ENCODE measurements at places on chromosomes 5 and 9.

DNA sequence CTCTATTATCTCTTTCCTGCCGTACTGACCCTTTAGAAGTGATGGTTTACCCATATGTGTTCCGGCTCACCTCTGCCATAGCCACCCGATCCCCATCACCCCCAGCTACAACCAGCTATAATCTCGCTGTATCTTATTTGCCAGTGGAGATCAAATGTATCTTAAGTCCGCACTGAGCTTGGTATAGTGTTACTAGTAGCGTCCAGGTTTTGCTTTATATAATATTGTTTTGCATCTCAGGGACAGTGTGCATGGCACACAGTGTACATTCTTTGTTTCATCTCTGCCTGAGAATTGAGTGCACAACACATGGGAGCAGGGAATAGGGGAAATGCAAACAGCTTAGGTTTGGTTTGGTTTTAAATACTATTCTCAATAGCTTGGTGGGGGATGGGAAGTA, 135.8 kb upstream of the SNX2 start:
- no peak for DNase-seq

- DNase-seq: no peak
Measured at GRCh38 chr9:123111427-123112014, 78.1 kb downstream of the GPR21 start.

- DNase-seq: no peak
Measured at GRCh38 chr9:79151791-79152190, 420.0 kb upstream of the TLE4 start.

DNA sequence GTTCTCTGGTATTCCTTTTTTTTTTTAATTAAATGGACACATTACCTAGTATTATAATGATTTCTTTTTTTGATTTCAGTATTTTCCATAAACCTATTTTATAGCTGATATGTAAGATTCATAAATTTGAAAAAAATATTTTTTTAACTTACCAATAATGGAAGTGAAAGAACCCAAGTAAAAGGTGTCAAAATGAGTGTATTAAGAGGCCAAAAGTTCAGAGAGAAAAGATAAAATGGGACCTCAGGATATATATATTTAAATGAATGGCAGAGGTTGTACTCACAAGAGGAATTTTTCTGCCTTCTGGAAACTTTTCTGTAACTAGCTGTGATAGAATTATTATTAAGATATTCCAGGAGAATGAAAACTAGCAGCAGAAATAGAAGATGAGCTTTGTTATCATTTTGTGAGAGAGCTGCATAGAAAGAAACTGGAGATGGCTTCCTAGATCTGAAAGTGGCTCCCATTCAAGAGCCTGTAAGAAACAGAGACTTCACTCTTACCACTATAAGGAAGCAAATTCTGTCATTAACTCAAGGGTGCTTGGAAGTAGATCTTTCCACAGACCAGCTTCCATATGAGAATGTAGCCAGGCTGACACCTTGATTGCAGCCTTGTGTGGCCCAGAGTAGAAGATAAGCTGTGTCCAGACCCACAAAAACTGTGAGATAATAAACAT, 91.7 kb downstream of the MRPS30 start:
- DNase-seq: no peak

GRCh38 chr5:169796731-169797130, 159.7 kb downstream of the DOCK2 start:
- no peak for DNase-seq

DNA sequence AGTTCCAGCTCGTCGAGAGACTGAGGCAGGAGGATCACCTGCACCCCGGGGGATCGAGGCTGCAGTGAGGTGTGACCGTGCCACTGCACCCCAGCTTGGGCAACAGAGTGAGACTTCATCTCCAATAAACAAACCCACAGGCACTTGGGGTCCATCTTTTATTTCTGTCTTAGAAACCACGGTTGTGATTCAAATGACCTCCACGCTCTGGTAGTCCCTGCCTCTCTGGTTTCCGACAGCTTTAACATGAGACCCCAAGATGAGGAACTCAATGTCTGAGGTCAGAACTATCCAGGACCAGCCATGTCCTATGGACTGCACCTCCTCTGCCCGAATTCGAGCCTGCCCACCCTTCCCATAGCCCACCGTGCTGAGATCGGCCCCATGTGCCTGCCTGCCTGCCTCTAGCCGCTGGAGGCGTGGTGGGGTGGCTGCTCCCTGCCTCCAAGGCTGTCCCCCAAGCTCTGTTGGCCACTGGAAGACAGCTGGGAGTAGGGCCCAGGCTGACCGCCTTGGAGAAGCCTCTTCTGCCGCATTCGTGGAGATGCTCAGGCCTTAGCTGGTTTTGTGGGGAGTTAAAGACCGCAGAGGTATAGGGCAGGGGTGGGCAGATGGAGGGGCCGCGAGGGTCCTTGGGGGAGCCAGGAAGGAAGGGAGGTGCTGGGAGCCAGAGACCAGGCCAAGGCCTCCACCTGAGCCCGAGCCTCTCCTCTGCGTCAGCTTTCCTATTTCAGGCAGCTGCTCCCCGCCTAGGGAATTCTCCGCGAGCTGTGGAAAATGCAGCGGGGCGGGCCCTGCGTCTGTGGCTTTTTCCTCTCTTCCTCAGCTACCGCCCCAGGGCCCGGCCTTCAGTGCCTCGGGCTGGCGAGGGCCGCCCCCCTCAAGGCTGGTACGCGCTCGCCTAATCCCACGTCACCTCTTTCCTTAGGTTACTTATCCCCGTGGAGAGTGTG, 6.9 kb upstream of the WDR5 start:
- no peak for DNase-seq

DNA sequence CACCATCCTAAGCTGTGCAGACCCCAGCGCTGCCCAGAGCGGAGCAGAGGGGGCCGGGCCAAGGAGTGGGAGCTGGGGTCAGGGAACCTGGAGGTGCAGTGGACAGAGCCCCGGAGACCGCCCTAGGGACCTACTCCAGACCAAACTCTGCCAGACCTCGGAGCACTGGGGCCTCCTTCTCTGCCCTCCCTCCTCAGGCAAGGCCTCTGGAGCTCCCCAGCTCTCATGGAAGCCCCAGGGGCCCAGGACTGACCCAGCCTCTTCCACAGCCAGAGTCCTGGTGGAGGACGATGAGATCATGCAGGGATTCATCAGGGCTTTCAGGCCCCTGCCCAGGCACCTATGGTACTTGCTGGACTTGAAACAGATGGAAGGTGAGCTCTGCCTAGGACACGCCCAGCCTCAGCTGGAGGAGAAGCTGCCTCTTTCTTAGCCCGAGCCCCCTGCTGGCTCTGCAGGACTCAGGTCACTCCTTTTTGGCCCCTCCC, 3.6 kb downstream of the PAEP start:
- DNase-seq: no peak

DNA sequence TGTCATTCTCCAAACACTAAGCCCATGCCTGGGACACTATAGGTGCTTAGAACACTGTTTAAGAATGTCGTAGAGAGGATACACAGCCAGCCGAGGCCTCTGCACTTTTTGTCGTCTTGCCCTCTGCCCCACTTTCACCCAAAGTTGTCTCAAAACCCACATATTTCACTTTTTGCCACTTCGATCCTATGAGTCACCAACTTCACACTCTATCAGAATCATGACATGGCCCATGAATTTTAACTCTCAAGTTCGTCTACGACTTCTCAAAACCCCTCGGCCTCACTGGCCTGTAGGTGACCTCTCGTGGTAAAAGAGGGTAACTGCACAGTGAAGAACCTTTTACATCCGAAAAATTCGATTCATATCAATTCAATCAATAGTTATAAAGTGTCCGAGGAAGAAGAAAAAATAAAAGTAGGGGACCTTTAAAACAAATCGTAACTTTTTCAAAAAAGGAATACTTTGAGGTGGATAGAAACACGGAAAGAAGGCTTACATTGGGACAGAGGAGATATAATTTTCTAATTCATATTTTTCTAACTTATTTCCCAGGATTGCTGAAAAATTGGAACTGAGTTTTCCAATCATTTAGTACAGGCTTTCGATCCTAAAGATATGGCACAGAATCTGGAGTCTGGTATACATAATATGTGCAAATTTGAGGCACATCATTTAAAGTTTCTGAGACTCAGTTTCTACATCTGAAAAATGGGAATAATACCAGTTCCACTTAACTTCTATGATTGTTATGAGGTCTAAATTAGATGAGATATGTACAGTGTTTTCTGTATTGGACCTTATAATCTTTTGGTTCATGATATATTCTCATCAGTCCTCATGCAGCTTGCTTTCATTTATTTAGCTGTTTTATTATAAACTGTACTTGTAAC, 122.6 kb downstream of the APBA1 start:
- no peak for DNase-seq

- no peak for DNase-seq
Measured at GRCh38 chr9:114588210-114588609, 641 bp downstream of the ATP6V1G1 start.

GRCh38 chr9:122347348-122348287, 23.2 kb upstream of the PTGS1 start:
- no peak for DNase-seq

GRCh38 chr5:41445937-41446563, 64.4 kb downstream of the PLCXD3 start:
- no peak for DNase-seq

GRCh38 chr5:45774528-45774927, 78.3 kb upstream of the HCN1 start:
- no peak for DNase-seq

DNA sequence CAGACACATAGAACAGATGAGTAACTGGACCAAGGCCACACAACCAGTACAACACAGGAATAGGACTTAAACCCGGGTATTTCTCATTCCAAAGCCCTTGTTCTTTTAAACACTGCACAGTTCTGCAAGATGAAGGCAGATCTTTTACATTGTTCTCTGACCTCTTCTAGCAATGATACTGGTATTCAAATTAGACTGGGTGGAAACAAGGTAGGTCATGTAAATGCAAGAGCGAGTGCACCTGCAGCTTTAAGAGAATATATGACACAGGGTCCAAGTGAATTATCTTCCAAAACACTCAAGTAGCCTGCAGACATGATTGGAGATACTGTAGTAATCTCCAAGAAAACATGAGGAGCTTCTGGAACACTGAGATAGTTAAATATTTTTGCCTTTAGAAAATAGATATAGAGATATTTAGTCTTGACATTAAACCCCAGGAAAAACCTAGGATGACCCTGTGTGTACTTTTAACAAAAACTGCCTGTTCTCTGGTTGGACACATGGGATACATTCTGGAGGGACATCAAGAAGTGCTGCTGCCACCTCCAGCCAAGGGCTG, 130.6 kb upstream of the EPB41L4A start:
- DNase-seq: no peak

DNA sequence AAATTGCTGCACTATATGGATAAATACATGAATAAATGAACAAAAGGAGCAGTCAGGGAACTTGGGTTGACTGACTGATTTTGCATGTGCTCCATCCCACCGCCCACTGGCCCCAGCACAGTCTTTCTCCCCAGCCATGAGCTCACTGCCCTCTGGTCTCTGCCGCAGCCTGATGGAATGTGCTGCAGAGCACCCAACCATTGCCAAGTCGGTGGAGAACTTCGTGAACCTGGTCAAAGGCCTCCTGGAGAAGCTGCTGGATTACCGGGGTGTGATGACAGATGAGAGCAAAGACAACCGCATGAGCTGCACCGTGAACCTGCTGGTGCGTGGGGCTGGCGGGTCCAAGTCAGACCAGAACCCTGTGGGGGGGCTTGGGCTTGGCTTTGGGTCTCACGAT, 53.9 kb upstream of the INSYN2B start:
- no peak for DNase-seq

Measured in 8988T (cell line).